ENCODE measurements at places on chromosomes 5 and 9. TPM values are rescaled to one million over a fixed set of nuclear protein-coding genes. Genes with fewer than 3 reads are reported as not detected.

Gene NSD1
- 26.1 TPM for total RNA-seq

Gene ANKRD55
- total RNA-seq, result not detected

DNA sequence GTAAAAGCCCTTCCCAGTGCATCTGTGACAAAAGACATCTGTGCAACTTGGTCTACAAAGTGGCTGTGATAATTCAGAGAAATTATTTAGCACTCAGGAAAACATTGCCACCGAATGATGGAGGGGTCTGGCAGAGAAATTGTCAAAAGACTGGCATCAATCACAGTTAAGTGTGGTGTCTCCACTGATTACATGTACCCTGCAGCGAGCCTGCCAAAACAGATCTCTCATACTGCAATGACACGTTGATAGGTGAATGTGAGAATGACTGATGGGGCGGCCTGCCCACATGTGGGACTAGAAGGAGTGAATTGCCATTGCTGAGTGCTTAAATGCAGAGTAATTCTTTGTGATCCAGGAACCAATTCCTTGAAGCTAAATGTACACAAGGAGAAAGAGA, 136.4 kb upstream of the PCSK5 start:
- no peak for DNase-seq
- H3K4me1 ChIP-seq, result no peaks in the 10 kb centered on the region
- H3K27me3 ChIP-seq, result no peaks in the 10 kb centered on the region
- no peak overlapping the region for H3K4me3 ChIP-seq
- no peak overlapping the region for H3K27ac ChIP-seq

DNA sequence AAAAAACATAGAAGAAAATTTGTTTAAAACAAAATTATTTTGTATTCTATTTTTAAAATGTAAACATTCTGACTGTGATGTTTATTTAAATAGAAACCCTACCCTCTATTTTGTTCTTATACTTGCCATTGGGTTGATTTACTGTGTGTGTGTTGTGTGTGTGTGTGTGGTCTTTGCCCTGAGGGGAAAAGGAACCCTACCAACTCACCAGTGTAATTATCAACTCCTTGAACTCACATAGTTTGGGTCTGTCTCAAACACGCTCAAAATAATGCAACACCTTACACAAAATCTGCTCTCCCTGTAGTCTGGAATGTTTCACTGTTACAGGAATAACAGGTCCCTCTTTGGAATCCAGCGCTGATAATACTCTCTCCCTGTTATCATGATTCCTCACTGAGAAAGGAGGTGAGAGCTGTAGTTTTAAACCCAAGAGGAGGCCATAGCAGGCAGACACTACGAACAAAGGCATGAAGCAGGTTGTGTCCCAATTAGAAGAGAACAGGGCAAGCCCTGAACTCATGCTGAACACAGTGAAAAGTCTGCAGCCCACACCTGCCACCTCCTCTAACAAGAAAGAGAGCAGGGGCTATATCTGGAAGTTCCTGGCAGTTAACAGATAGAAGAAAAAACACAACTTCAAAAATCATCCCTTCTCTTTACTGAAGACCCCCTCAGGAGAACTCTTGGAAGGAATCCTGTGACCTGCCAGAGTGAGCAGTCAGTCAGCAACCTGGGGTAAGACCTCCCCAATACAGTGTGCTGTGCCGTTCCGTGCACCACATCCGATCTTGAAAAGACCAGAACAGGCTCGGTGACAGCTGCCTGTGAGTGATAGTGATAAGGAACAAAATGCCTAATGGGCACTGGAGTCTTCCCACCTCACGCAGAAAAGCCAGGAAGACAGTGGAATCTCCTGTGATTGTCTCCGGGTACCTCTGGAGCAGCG, 608.1 kb upstream of the ADAMTS16 start:
- no peaks in the 10 kb centered on the region for H3K27me3 ChIP-seq
- no peak overlapping the region for H3K4me3 ChIP-seq
- no peak overlapping the region for H3K27ac ChIP-seq
- H3K4me1 ChIP-seq, result no peaks in the 10 kb centered on the region
- H3K36me3 ChIP-seq, result no peaks in the 10 kb centered on the region

Gene STPG3
- total RNA-seq, result not detected

DNA sequence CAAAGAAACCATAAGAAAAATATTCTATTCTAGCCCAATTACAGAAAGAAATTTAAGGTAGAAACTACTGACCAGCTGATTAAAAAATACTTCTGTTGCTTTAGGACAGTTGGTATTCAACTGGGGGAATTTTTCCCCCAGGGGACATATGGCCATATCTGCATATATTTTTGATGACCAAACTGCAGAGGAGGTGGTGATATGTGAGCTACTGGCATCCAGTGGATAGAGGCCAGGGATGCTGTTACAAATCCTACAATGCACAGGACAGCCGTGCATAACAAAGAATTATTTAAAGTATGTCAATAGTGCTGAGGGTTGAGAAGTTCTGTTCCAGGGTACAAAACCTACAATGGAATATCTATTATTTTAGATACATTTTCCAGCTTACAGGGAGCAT, 24.0 kb downstream of the ZFR start:
- DNase-seq, result no peak
- no peaks in the 10 kb centered on the region for H3K27me3 ChIP-seq
- peaks cover 47% of the 10 kb centered on the region for H3K4me1 ChIP-seq

- H3K27me3 ChIP-seq, result no peaks in the 10 kb centered on the region
- H3K4me1 ChIP-seq, result no peaks in the 10 kb centered on the region
- no peaks in the 10 kb centered on the region for H3K36me3 ChIP-seq
- DNase-seq, result no peak
These were observed 36.0 kb downstream of the KCNMB1 start for GRCh38 chr5:170353011-170353761.

Gene NRG2
- 6.9 TPM for total RNA-seq

DNA sequence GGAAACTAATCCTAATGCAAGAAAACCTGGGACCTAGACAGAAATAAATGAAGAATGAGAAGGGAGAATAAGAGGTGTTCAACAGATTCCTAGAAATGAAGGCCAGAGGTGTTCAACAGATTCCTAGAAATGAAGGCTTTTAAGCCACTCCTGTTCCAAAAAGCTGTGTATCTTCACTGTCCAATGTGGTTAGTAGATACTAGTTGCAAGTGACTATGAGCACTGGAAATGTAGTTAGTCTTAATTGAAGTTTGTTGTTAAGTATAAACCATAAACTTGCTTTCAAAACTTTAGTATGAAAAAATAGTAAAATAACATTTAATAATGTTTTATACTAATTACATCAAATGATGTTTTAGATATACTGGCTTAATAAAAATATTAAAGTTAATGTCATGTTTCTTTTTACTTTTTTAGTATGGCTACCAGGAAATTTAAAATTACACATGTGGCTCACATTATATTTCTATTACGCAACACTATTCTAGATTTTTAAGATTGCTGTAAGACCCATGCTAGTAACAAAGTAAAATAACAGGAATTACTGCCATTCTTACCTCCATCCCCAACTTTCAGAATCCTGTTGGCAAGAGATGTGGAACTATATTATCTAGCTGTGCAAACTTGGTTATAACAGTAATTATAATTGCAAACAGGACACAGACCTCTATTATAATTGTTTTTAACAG, 57.5 kb downstream of the RICTOR start:
- no peaks in the 10 kb centered on the region for H3K27me3 ChIP-seq
- no peak overlapping the region for H3K4me3 ChIP-seq
- H3K27ac ChIP-seq, result peak overlapping the region; percentile 85
- H3K36me3 ChIP-seq, result peaks cover 4% of the 10 kb centered on the region
- H3K4me1 ChIP-seq, result peaks cover 43% of the 10 kb centered on the region
- no peak for DNase-seq

Gene PCA3
- total RNA-seq, result not detected

Gene CDH9
- not detected for total RNA-seq
